ENCODE measurements at places on chromosomes 7 and 10.

GRCh38 chr10:24449321-24449740, 240.4 kb downstream of the KIAA1217 start:
- no peak for DNase-seq

DNA sequence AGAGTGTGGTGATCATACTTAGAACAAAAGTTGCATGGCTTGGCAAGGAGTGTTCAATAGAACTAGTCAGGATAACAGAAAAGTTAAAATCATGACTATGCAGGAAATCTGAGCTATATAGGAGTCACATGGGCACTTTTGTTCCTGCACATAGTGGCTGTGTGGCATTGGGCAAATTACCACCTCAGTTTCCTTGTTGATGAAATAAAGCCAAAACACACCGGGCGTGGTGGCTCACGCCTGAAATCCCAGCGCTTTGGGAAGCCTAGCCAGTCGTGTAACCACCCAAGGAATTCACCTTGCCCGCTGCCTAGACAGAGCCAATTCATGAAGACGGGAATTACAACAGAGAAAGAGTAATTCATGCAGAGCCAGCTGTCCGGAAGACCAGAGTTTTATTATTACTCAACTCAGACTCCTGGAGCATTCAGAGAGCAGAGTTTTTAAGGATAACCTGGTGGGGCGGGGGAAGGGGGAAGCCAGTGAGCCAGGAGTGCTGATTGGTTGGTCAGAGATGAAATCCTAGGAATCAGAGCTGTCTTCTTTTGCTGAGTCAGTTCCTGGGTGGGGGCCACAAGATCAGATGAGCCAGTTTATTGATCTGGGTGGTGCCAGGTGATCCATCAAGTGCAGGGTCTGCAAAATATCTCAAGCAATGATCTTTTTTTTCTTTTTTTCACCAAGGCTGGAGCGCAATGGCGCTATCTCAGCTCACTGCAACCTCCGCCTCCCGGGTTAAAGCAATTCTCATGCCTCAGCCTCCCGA, 6.4 kb upstream of the MKRN1 start:
- no peak for DNase-seq

- no peak for DNase-seq
These were observed 185.7 kb downstream of the TFEC start for GRCh38 chr7:115844857-115845256.

DNA sequence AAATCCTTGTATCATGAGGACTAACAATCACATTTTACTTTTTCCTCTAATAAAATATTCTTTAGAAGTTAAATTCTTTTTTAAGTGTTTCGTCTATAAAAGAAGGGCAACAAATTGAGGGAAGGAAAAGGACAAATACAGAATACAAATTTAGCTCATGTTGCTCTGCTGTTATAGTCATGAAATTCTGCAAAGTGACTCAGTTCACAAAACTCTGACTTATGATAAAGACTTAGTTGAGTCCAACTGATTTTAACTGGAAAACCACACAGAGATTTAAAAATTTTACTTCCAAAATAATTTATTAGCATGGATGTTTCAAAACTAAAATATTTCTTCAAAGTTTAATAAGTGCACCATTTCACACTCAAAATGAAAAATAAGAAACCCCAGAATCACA, 75.0 kb upstream of the GPR22 start:
- DNase-seq, result no peak

GRCh38 chr7:50793120-50793946, 10.6 kb upstream of the GRB10 start:
- no peak for DNase-seq

DNA sequence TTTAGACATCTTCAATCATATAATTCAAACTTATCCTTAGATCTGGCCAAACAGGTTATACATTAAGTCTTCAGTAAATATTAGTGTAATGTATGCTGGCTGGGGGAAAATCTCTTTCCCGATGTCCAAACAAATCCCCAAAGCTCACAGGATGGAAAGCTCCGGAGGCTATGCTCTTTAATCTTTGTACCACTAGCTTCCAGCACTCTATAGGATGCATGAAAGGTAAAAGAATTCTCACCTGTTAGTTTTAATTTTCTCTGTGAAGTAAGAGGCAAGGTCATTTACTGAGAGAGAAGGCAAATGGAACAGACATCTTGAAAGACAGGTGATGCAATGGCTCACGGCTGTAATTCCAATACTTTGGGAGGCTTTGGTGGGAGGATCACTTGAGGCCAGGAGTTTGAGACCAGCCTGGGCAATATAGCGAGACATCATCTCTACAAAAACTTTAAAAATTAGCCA, 99.8 kb upstream of the KIF5B start:
- no peak for DNase-seq

DNA sequence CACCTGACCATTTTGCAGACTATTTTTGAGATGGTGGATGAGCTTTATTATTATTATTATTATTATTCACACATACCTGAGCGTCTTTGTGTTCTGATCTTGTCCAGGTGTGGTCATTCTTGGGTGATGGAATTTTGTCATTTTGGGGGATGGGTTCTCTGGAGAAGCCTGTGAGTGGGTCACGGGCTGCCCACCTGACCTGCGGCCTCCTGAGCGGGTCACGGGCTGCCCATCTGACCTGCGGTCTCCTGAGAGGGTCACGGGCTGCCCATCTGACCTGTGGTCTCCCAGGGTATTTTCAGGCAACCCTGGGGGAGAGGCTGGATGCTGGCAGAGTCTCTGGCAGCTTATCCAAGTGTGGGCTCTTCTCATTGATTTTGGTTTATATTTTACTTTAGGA, 7.3 kb downstream of the SCART1 start:
- no peak for DNase-seq

GRCh38 chr7:139745678-139746143, 32.1 kb downstream of the HIPK2 start:
- DNase-seq, result no peak

- DNase-seq, result no peak
These were observed 74.0 kb downstream of the POU6F2 start for GRCh38 chr7:39051707-39052106.

- DNase-seq, result no peak
These were observed 661.7 kb upstream of the SORCS1 start for GRCh38 chr10:107826171-107826570.

DNA sequence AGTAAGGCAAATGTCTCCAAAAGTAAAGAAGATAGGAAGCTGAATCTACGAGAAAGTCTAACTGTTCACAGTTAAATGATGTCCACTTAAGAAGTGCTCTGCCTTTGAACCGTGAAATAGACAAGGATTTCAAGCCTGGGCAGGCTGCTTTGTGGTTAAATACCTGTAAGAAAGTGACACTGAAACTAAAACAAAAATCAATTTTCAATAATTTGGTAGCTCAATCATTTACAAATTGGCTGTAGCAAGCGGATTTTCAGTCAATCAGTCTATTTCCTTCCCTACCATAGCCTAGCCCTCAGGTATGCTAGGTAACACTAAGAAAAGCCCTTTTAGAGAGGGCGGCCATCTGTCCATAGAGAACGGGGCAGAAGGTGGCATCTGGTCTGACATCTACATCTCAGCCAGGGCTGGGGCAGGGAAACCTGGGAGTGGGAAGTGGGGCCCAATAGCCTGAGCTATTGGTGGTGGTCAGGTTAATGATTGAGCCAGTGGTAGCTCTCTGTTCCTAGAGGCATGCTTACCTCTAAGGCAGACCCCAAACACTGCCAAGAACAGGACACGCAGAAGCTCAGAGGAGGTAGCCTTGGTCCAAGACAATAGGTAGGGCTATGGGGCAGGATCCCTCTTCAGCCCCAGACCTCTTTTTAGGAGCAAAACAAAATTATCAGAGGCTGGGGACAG, 223.2 kb downstream of the CCSER2 start:
- DNase-seq, result no peak

GRCh38 chr10:48910548-48910947, 29.1 kb downstream of the LRRC18 start:
- no peak for DNase-seq

DNA sequence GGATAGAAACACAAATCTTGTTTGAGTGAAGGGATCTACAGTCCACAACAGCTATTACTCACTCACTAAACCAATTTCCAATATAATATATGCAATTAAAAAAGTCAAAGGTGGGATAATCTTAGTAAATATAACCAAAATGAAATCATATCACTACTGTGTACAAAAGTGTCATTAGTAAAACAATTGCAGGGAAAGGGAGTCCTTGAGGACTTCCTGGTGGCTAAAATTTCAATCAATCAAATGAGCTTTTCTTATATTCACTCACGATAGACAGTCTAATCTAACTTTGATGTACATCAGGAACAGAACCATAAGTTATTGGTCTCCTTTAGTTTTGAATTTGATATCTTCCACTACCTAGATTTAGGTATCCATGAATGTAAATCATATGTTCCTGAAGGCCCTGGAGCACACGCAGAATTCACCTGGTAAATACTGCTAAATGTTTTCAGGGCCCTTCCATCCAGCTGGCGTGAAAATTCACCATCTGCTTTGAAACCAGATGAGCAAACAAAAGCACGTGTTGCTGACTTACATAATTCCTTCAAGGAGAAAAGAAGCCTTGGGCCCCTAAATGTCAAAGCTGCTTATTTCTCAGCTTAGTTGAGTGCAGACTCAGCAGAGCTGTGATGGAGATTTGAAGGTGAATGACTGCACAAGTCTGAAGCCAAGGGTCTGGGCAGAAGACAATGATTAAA, 159.3 kb upstream of the TMEM196 start:
- DNase-seq, result no peak

DNA sequence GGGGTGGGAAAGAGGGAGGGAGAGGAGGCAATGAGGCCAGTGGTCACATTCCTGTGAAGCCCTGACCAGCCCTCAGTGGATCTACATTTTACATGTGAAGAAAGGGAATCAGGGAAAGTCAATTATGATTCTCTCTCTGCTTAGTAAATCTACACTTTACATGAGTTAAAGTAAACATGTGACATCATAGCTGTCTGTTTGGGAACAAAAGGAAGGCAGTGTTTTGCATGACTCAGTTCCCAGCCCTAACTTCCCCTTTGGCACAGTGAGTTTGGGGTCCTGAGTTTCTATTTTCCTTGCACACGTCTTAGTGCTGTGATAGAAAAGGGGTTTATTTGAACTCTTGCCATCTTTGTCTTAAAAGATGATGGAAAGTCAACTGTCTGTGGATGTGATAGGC, 615.1 kb downstream of the SDK1 start:
- DNase-seq, result no peak

DNA sequence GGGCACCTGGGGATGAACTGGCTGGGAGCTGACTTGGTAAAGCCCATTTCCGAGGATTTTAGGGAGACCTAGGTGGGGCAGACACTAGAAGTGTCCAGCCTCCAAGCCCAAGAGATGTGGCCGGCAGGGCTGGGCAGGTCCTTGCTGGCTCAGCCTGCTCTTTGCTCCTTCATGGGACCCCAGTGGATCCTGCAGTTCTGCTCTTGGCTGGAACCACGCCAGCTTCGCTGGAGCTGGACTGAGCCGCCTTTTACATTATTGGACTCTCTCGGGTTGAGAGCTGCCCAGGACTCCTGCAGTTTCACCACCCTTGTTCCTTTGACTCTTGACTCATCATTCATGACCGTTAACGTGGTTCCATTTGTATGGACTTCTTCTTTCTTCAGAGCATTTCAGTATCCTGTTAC, 5.7 kb downstream of the PPIF start:
- no peak for DNase-seq

DNA sequence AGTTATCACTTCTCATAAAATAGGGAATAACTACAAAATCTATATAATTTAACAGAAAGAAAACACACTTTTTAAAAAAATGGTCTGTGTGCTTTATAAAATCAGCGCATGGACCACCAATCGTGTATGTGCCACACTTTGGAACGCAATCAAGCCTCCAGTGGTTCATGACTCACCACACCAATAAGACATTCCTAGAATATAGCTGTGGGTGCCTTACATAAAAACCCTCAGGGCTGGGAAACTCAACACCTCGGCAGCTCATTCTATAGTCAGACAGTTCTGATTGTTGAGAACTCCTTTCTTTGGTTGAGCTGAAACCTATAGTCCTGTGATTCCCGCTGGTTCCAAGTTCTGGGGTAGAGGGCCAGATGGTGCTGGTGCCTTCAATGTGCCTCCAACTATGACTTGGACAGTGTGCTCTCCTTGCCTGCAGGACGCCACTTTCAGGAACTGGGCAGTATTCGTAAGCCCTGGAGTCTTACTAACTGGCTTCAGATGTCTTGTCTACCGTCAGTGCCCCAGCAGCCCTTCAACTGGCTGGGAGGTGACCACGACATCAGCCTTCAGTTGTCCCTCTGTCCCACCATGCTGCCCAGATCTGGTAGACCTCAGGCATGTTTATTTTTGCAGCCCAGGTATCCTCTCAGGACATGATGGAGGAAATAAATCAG, 135.7 kb upstream of the GDF10 start:
- no peak for DNase-seq

DNA sequence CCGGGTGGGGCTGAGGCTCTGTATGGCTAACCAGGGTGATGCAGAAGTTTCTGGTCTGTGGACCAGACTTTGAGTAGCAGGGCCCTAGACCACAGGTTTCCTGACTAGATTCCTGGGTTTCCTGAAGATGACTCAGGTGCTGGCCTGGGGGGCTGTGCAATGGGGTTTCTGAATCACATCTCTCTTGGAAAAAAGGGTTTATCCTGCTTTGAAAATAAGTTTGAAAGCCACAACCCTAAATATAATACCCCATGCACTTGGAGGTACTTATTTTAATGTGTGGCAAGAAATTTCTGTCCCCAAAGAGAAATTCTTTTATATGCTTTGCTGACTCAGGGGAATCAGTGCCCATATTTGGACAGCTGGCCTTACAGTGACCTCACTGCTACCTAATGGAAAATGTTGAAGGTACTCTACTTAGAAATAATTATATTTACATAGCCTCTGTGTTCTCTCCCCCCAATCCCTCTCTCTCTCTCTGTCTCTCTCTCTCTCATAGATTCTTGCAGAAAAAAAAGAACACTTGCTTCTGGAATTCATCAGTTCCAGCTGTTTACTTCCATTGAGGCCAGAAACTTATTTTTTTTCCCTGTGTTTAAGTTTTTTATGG, 184.4 kb upstream of the LYZL2 start:
- DNase-seq, result no peak

DNA sequence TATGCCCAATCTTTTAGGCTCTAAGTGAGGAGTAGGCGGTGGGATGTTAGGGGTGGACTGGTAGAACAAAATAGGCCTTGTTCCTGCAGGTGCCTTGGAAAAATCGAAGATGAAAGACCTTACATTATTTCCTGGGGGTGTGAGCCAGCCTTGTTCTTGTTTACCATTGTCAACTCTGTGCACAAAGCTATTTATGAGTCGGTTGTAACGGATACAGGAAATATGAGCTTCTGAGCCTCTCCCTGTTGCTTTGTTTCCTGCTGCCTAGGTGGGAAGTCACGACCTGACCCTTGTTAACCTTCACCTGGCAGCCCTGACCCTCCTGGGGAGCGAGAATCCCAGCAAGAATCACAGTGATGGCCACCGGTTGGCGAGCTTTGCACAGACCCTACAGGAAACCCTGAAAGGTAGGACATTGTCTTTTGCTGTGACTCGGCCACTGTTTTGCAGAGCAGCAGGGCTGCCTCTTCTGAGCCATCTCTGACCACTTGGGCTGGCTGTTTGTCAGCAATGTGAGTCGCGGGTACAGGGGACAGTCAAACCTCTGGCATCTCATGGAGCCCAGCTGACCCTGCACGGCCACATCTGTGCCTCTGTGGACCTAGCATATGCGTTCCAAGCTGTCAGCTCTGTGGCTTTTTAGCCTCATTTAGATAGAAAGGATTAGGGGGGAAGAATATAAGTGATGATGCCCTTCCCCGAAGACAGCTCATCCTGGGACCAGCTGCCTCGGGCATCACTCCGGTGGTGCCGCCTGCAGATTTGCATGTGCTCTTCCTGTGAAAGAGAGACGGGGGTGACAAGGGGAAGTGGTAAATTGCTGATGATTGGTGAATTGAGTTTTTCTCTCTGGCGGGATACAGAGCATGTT, 102.1 kb upstream of the ANLN start:
- no peak for DNase-seq

- DNase-seq, result no peak
These were observed 12.8 kb downstream of the ZC3HAV1L start for GRCh38 chr7:139023076-139023475.

- no peak for DNase-seq
These were observed 74.2 kb downstream of the EZH2 start for GRCh38 chr7:148809856-148810255.
